GM23338 (cell line): ENCODE measurements at places on chromosomes 7 and 10. TPM values are rescaled to one million over a fixed set of nuclear protein-coding genes. Genes with fewer than 3 reads are reported as not detected.

Gene CRHR2
- polyA plus RNA-seq: 0.26 and 1.4 TPM in 2 replicates

Gene CISD1
- 82.5 and 99.9 TPM in 2 replicates for polyA plus RNA-seq

Gene CYP2W1
- polyA plus RNA-seq: not detected in 2 replicates

Gene PSAP
- polyA plus RNA-seq: 144 and 151 TPM in 2 replicates

Gene UCN3
- not detected in 2 replicates for polyA plus RNA-seq

Gene HABP2
- not detected in 2 replicates for polyA plus RNA-seq

Gene NDUFB8
- 464 and 520 TPM in 2 replicates for polyA plus RNA-seq

Gene PCLO
- 8.6 and 9.1 TPM in 2 replicates for polyA plus RNA-seq

Gene NRCAM
- 2.5 and 2.7 TPM in 2 replicates for polyA plus RNA-seq

Gene CCDC172
- 17.6 and 20.6 TPM in 2 replicates for polyA plus RNA-seq
